ENCODE measurements at places on chromosomes 13 and 19. TPM values are rescaled to one million over a fixed set of nuclear protein-coding genes. Genes with fewer than 3 reads are reported as not detected.

DNA sequence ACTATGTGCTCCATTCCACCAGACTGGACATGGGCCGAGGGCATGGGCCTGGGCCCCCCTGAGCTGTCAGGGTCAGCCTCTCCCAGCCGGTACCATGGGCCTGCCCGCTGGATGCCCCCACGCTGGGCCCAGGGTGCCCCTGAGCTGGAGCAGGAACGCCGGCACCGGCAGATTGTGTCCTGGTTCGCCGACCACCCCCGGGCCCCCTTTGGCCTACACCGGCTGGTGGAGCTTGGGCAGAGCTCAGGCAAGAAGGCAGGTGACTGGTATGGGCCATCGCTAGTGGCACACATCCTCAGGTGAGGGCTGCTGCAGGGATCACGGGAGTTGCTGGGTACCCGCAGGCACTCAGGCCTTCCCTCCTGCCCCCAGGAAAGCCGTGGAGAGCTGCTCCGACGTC, 3.1 kb downstream of the ATG4D start:
- H3K36me3 ChIP-seq: no peaks in the 10 kb centered on the region
- peaks cover 26% of the 10 kb centered on the region for H3K4me1 ChIP-seq
- H3K4me3 ChIP-seq: no peak overlapping the region
- H3K27ac ChIP-seq: no peak overlapping the region
- DNase-seq: no peak
- H3K27me3 ChIP-seq: no peaks in the 10 kb centered on the region

The ERFL gene
- total RNA-seq: not detected

GRCh38 chr19:18768997-18769891, 21.9 kb downstream of the COMP start:
- H3K36me3 ChIP-seq: no peaks in the 10 kb centered on the region
- peaks cover 5% of the 10 kb centered on the region for H3K4me1 ChIP-seq
- H3K27me3 ChIP-seq: no peaks in the 10 kb centered on the region
- peak overlapping the region; percentile 17 for H3K27ac ChIP-seq
- peak; percentile 72 for DNase-seq

The DCT gene
- total RNA-seq: 0.33 TPM

DNA sequence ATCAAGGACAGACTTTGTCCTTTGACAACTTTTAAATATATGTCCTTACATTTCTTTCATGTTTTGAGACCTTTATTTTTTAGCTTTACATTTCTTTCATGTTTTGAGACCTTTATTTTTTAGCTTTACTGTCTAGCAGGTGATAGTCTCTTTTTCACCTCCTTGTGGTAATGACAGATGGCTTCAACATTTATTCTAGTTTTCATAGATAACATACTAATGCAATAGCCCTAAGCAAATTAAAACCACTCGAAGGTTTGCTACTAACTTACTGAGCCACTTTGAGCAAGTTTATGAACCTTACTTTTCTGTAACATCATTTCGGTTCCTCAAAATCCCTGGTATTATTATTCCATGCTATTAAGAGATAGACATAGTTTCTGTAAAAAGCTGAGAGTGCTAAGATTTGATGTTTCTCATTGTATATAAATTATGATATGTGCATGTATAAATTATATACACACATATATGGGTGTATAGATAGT, 4.5 kb downstream of the DACH1 start:
- no peaks in the 10 kb centered on the region for H3K27me3 ChIP-seq
- H3K4me1 ChIP-seq: peaks cover 16% of the 10 kb centered on the region
- H3K27ac ChIP-seq: no peak overlapping the region

The HRC gene
- 4.3 TPM for total RNA-seq

All from body of pancreas (tissue), 4 donors.